Retinal pigment epithelial cell (primary cell): ENCODE measurements at places on chromosomes 16 and 17.

DNA sequence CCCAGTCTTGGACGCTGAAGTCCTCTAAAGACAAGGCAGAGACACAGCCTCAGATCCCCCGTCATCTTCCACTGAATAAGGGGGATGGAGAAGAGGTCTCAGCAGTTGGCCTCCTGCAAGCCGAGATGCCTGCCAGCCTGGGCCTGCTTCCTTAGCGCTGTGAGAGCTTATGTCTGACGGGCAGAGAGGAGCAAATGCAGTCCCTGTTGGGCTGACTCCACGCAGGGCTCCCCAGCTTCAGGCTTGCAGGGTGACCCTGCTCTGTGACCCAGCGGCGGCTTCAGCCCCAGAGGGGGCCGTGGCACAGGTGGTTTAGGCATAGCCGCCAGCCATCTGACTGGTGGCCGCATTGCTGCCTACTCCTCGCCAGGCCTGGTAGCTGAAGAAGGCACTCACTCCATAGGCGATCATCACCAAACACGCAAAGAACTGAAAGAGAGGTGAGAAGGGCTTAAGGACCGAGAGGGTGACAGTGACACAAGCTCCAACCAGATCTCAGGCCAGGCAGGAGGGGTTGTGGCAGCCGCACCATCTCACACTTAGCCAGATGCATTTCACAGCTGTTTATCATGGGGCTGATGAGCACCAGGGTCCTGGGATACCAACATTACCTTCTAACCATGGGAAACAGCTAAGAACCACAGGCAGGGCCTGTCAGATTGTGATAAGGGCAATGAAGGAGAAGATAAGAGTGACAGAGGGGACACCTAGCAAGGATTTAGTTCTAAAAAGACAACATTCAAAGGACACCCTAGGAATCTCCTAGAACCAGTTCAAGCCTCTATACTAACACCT is 11.7 kb downstream of the ARL2BP start:
- no peak for DNase-seq

- no peak for DNase-seq
These were observed 4.4 kb downstream of the APOBR start for GRCh38 chr16:28498666-28499381.

GRCh38 chr17:68431661-68432071 is 25.6 kb downstream of the WIPI1 start:
- DNase-seq, result no peak

DNA sequence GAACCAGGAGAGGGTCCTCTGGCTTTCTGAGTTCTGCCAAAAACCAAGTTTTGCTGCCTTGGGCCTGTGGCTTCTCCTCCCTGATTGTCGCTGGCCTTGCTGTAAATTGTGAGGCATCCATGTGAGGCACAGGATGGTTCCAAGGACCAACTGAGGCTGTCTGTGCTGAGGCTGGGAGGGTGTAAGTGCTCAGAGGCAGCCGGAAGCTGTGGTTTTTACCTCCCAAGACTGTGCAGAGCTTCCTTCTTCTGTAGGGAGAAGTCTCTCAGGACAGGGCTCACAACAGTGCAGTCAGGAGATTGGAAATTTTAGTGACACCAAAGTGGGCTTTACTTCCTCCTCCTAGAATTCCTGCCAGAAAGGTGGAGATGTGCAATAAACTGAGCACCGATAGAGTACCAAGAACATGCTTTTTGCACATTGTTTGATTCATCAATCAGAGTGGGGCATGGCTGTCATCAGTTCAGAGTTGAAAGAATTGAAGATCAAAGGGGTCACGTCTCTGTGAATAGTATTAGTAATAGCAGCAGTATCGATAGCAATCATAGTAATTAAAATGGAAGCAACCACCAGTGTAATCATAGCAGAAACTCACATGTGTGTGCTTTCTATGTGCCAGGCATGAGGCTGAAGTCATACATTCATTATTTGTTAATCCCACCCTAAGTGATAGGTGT is 467.1 kb downstream of the WWOX start:
- no peak for DNase-seq

DNA sequence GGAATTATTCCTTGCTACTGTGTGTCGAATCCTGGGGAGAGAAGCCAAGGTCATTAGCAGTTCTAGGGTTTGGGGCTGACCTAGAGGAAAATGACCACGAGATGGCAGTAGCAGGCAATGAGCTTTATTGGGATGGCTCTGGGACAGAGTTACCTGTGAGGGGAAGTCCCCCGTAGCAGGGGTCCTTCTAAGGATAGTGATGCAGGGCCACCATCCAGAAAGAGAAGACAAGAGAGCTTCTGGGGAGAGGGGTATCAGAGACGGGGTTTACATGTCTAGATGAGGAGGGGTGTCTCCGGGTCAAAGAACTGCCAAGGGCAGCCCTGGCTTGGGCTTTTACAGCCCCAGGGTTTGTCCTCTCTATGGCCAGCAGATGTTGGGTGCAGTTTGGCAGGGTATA is 6.4 kb upstream of the GGT6 start:
- no peak for DNase-seq

GRCh38 chr16:65834688-65835087 is 531.8 kb upstream of the CDH5 start:
- DNase-seq, result no peak

DNA sequence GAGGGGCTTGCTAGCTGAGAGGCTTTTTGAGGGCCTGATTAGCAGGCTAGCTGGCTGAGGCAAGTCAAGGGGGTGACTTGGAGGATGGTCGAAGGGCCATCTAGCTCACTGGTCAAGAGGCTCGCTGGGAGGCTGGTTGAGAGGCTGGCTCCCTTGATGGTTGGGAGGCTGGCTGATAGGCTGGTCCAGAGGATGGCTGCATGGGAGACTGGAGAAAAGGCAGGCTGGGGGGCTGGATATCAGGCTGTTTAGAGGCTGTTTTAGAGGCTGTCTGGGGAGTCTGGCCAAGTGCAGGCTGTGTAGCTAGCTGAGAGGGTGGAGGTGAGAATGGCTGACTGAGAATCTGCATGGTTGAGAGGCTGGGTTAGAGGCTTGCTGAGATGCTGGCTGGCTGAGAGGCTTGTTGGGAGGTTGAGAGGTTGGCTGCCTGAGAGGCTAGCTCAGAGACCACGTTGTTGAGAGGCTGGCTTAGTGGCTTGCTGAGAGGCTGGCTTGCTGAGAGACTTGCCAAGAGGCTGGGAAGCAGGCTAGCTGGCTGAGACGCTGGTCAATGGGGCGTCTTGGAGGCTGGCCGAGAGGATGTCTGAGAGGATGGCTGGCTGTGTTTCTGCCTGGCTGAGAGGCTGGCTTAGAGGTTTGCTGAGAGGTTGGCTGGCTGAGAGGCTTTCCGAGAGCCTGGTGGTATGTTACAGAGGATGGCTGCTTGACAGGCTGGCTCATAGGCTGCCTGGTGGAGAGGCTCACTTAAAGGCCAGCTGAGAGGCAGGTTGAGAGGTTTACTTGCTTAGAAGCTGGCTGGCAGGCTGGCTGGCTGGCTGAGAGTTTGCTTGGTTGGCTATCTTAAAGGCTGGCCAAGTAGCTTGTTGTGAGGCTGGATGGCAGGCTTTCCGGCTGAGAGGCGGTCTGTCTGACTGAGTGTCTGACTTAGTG is 36.6 kb upstream of the ACSM2B start:
- DNase-seq, result no peak

GRCh38 chr16:10918294-10919002 is 23.8 kb downstream of the DEXI start:
- peak; percentile 80 for DNase-seq

- no peak for DNase-seq
These were observed 646.1 kb downstream of the CDH11 start for GRCh38 chr16:64475627-64476351.

GRCh38 chr17:76736349-76737081 is 616 bp downstream of the SRSF2 start:
- no peak for DNase-seq

- DNase-seq, result no peak
These were observed 10.9 kb downstream of the CEP295NL start for GRCh38 chr17:78892062-78892456.

- DNase-seq, result no peak
These were observed 1.5 kb upstream of the METRNL start for GRCh38 chr17:83077939-83078338.

GRCh38 chr17:68906638-68907037 is 48.6 kb downstream of the ABCA8 start:
- DNase-seq, result no peak
